ENCODE measurements at places on chromosomes 5 and 9. TPM values are rescaled to one million over a fixed set of nuclear protein-coding genes. Genes with fewer than 3 reads are reported as not detected.
A peak's percentile ranks its signal among the peaks of the same experiment; 100 is the strongest.

Gene AMACR
- 12.6 TPM for total RNA-seq

Gene ANKRD18B
- total RNA-seq = not detected

Gene PCDHGA3
- total RNA-seq = 0.12 TPM

Gene GPRIN1
- total RNA-seq = 6.2 TPM

Gene SPOCK1
- 37.9 TPM for total RNA-seq

Gene PCDHA11
- not detected for total RNA-seq

Gene F2RL2
- 24.2 TPM for total RNA-seq

Gene SMIM27
- total RNA-seq = 9.1 TPM

Gene OR1J2
- total RNA-seq = not detected

Gene FBN2
- 0.59 TPM for total RNA-seq

Gene IGFBPL1
- total RNA-seq = not detected

Gene CER1
- total RNA-seq = not detected

Gene SPATA9
- total RNA-seq = not detected

Gene SPARC
- 2,339 TPM for total RNA-seq

Gene PCDHB11
- total RNA-seq = 0.20 TPM

- no peak for DNase-seq
Observed at GRCh38 chr9:83208065-83208850, 145.3 kb upstream of the RASEF start.

GRCh38 chr9:69519470-69520240, 152.5 kb downstream of the APBA1 start:
- DNase-seq = peak; percentile 29

DNA sequence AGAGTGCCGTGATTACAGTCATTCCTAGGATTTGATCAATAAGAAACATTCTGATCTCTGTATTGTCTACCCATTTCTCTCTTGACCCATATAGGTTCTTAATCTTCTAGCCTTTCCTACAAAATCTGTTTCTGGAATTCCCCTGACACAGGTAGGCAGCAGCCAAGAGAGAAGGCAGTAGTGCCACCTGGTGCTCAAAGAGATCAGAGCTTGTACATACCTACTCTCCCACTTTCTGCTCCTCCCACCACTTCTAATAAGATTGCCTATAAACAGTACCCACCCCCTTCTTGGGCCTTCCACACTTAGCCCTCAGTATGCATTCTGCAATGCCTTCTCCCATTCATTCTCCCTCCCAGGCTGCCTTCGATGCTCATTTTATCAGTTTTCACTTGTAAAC, 117.4 kb upstream of the RORB start:
- no peak for DNase-seq

DNA sequence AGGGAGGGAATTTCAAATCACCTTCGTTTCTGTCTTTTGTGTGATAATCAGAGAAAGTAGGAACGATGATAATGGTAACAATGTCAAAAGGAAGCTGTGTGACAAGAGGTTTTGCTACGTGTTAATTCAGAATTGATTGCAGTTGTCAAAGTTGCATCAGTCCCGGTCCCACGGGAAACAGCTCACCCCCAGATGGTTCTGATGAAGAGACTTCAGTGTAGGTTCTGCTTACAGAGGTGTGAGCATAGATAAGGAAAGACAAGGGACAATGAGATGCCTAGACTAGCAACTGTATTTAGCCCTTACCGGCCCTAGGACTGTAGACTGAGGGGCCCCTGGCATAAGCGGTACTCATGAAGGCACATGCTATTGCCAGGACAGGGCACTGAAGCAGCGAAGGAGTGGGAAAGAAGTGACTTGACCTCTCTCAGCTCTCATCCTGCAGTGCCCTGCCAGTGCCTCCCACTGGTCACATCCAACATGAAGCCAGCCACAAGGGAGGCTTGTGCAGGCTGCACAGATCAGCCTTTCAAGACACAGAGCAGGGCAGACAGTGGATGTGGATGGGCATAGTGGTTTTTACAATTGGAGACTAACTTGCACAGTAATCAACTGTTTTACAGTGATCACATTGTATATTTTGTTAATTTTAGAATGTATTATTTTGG, 21.1 kb downstream of the PDE8B start:
- DNase-seq = no peak

- no peak for DNase-seq
Observed at GRCh38 chr9:272251-273213, 57.9 kb downstream of the DOCK8 start.

DNA sequence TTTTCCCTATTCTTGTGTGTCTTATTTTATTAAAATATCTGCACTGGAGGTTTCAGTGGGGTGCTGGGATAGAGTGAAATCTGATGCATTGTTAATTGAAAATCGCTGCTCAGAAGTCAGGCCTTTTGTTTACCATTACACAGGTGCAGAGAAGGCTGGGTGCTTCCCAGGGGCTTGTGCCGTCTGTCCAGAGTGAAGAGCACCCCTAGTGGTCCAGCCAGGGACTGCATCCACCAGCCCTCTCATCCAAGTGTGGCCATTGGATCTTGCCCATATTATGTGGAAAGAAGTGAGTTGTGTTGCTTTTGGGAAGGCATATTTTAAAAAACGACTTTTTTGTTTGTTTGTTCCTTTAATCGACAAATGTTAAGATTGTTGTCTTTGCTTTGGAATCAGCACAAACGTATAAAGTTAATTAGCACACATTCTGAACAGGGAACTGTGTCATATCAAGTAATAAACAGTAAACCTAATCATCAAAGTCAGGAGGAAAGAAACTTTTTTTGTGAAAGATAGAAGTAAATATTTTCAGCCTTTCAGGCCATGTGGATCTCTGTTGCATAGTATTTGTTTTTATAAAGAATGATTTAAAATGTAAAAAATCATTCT, 315.6 kb downstream of the MTRR start:
- DNase-seq = no peak

DNA sequence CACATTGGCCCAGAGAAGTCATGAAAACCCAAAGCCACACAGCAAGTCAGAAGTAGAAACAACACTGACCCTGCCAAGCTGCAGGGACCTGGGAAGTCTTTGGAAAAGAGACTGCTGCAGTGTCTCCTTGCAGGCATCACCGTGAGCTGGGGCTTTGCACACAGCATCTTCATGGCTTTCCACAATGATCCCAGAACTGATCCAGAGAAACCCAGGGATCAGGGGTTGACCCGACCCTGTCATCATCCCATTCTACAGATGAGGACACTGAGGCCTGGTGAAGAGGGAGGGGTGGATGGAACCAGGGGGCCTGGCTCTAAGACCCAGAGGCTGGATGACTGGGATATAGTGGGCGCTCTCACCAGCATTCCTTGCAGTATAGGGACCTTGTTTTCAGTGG, 4.3 kb upstream of the FAM78A start:
- no peak for DNase-seq

DNA sequence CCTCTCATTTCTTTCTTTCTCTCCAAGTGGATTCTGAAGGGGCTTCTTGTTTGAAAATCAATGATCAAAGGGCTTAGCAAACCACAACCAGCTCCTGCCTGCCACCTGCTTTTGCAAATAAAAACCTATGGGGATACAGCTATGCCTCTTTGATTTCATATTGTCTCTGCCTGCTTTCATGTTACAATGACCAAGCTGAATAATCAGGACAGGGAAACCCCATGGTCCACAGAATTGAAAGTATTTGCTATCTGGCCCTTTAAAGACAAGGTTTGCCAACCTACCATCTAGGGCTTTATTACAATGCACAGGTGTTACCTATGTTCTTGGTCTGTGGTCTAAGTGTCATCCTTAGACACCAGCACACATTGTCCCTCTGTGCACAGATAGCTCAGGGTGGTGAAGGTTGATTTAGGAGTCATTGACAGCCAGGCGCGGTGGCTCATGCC, 28.8 kb upstream of the PLIN2 start:
- DNase-seq = no peak

DNA sequence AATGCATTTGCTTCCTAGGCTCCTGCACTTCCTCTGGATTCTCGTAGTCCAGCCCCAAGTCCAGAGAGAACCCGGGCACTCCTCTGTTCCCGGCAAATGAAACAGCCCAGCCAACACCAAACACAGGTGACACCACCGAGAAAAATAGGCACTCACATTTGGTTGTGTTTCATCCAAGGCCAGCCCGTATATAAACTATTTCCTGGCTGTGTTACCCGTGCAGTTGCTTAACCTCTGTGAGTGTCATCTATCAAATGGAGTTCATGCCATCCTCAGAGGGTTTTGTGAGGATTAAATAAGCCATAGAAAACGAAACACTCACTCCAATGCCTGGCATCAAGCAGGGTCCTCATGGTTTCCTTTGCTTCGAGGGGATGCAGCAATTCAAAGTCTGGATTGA, 115.2 kb downstream of the BOD1 start:
- no peak for DNase-seq

DNA sequence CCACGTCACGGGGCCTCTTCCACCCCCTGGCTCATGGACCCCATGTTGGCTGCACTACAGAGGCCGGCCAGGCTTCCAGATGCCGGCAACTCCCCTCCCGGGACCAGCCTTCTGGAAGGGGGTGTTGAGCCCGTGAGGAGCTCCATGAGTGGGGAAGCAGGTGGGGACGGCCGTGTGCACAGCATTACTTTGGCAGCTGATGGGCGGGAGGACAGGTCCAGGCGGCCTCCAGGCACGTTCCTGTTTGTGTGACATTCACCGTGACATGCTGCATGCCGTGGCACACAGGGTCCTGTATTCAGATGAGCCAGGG, 29.1 kb upstream of the ABO start:
- DNase-seq = no peak

- peak; percentile 42 for DNase-seq
Observed at GRCh38 chr9:14018081-14018480, 295.9 kb downstream of the NFIB start.

DNA sequence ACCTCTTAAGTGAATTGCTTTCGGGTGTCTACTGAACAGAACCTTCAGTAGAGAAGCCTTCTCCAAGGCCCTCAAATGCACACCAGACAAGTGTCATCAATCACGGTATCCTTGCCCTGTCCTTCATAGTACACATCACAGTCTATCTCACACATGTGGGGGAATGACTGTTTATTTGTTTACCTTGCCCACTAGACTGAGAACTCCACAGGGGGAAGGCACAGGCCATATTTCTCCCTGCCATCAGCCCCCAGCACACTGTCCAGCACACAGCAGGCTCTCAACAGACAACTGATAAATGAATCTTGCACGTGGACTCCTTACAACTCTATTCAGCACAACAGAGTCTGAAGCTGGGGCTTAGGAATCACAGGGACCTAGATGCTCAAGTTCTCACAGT, 128.5 kb downstream of the MED27 start:
- DNase-seq = no peak

DNA sequence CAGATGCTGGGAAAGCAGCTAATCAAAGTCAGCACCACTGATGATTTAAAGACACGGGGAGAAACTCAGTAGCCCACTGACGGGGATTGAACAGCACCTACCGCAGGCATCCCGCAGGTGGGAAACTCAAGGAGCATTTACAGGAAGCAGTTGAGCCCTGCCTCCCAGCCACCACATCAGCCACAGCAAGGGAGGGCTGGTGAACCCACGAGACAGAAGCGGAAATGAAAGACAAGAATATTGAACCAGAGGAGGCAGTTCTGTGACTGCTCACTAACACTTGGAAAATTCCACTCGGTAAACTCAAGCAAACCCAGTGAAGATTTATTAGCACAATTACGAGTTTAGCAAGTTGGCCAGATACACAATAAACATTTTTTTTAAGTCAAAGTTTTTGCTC, 10.6 kb upstream of the FAM163B start:
- DNase-seq = no peak

- no peak for DNase-seq
Observed at GRCh38 chr9:87776481-87777379, 50.8 kb downstream of the CTSL start.

DNA sequence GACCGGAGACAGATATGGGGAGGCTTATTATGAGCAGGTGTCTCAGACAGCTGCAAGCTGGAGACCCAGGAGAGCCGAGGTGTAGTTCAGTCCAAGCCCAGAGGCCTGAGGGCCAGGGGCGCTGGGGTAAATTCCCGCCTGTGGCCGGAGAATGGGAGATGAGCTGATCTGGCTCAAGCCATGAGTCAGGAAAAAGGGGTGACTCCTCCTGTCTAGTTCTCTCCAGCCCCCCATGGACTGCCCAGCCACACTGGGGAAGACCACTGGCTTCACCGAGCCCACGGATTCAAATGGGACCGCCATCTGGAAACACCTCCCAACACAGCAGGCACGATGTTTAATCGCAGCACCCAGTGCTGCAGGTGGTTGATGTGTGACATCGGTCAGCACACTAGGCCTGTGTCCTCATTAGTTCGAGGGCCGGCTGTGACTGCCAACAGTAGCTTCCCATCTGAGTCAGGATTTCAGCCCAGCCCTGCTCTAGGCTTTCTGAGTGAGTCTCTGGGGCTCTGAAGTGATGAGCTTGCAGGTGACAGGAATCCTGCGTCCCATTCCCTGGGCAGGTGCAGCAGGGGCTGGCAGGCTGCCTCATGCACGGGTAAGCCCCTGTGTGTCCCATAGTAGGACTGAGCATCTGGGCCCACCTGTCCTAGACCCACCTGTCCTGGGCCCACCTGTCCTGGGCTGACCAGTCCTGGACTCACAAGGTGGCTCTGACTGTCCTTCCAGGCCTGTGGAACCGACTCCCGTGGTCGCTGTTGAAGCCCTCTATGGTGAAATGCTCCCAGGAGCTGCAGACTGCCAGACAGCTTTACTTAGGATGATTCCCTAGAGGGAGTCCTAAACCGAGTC, 49.7 kb downstream of the AHRR start:
- no peak for DNase-seq

DNA sequence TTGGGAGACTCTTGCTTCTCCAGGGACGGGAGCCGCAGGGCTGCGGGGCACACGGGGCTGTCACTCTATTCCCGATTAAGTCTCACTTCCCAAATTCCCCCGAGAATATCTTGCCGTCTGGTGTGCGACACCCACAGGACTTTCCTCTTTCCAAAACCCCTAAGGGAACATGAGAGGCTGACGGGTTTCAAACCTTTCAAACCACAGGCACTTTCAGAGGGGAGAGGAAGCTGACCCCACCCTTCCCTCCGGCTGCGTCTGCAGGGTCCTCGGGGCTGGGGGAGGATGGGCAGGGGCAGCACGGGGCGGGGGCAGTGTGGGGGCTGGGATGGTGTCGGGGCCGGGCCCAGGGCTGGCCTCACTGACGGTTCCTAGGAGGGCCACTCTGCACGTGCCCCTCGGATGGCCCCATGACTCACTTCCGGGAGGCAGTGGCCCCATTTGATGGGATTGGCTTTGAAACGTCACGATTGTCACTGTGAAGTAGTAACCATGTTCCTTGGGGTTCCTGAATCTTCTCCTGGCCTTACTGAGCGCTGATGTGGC, 38.2 kb downstream of the SLC9A3 start:
- no peak for DNase-seq

DNA sequence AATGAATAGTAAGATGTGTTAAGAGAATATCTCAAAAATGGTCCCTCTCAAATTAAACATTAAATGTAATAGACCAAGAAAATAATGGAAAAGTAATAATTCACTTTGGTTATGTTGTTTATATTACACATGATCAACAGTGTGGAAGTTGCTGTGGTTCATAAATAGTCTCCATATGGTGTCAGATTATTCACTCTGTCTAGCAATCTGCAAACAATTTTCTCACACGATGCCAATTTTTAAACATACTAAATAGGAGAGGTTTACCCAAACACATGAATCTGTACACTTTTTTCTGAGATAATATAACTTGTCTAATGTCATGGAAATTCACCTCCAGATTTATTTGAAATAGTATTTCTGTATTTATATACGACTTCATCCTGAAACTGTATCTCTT, 217.4 kb upstream of the FBXL7 start:
- no peak for DNase-seq

Data from RPMI7951 (cell line).